Type B pancreatic cell (in vitro differentiated cells): ENCODE measurements at places on chromosomes 1 and 21. TPM values are rescaled to one million over a fixed set of nuclear protein-coding genes. Genes with fewer than 3 reads are reported as not detected.

GRCh38 chr1:19462781-19463503 lies 22.4 kb downstream of the CAPZB start:
- no peak for DNase-seq

DNA sequence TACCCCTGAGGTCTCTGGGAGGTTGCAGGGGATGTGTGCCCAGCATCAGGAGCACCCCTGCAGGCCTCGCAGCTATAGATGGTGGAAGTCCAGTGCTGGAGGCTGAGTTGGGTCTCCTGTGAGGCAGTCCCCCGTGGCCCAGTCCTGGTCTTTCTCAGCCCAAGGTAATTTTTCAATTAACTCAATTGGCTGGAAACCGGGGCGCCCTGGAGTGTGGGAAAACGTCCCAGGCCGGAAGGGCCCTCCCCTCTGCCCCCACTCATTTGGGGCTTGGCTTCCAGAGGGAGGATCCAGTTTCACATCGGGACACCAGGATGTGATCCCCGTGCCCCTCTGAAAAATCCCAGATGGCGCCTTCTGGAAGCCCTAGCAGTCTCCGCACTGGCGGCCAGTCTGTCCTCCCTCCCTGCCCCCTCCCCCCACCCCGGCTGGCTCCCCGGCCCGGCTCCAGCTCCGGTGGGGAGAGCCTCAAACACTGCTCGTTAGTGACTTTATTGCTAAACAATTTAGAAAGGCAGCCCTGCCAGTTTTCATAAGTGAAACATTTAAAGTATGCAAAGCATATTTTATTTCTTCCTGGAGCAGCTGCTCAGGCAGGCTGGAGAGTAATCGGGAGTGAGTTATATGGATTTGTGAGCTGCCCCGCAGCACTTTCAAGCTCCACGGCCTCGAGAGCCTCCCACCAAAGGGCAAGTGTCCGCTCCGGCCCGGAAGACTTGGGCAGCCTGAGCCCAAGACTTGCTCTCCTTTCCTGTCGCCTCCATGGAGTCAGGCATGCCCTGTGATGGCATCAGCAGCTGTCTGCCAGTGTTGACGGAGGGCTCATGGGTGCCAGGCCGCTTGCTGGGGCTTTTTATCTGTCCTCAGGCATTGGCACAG lies 208.2 kb upstream of the TMEM51 start:
- no peak for DNase-seq

DNA sequence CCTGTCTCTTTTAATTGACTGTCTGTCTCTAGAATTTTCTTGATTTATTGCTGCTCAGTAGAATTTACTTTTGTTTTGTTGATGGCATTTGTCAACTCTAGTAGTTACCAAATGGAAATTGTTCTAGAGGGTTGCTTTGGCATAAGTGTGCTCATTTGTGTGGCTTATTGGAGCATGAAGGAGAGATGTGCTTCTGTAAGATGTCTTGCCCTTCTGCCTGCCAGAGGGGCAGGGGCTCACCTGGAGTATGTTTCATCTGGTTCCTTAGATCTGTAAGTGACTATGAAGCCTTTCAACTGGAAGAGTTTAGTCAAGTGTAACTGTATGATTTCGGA lies 345.5 kb downstream of the DISC1 start:
- DNase-seq, result no peak

DNA sequence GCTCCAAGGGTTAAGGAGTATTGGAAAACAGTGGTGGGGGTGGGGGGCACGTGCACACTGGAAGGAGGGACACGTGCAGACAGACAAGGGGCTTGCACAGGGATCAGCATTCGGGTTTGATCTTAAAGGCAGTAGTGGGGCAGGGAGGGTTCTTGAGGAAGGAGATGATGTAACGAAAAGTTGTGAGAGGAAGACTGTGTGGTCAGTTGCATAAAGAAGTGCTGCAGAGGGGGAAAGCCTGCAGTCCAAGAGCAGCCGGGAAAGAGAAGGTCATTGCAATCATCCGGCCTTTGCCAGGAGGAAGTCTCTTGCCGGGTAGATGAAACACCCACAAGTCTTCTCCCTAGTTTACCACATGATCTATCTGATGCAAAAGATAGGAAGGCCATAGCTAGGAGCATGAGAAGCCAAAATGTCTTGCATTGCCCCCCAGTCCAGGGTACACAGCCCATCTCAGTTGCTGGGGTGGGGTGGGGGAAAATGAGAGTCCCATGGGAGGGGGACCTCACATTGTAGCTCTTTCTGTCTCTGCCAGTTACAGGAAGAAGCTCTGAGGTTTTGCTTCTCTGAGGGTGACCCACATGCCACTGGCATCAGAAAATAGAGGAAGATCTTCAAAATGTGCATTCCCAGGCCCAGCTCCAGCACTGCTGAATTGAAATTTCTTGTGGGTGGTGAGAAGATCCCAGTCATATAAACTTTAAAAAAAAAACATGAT lies 202.5 kb upstream of the RAB4A start:
- peak; percentile 51 for DNase-seq

GRCh38 chr1:166167572-166167925 lies 748 bp upstream of the FAM78B start:
- no peak for DNase-seq

GRCh38 chr1:198157847-198158725 lies 1.3 kb downstream of the NEK7 start:
- no peak for DNase-seq

GRCh38 chr1:201385299-201385891 lies 7.9 kb upstream of the TNNT2 start:
- no peak for DNase-seq

- no peak for DNase-seq
These were observed 26.5 kb downstream of the ACTA1 start for GRCh38 chr1:229407206-229408026.

GRCh38 chr1:82162486-82163420 lies 362.0 kb downstream of the ADGRL2 start:
- no peak for DNase-seq

DNA sequence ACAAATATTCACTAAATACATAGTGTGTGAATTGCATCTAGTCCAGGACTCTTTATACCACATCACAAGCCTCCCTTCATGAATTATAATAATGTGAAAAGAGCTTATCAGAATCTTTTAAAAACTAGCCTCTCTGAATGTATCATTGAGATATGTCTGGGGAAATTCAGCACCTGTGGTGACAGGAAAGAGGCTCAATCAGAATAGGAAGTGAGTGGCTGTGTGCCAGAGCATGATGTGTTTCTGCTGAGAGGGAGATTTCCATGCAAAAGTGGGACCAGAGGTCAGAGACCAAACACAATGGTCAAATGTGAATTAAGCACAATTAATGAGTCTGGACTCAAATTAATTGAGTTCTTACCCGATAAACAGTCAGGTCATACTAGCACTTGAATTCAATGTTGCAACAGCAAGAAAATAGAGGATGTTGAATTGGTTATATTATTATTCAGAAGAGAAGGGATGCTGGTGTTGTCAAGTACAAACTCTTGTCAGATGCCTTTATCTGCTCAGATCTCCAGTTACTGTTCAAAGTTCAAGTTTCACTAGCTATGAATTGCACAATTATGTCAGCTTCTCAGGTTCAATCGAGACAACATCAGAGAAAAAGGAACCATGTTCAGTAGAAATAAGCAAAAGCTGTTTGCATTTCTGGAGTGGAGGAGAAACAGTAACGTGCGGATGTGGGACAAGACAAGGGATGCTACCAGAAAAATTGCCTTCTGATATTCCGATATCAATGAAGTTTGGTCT lies 226.2 kb downstream of the ZNF326 start:
- DNase-seq, result no peak

DNA sequence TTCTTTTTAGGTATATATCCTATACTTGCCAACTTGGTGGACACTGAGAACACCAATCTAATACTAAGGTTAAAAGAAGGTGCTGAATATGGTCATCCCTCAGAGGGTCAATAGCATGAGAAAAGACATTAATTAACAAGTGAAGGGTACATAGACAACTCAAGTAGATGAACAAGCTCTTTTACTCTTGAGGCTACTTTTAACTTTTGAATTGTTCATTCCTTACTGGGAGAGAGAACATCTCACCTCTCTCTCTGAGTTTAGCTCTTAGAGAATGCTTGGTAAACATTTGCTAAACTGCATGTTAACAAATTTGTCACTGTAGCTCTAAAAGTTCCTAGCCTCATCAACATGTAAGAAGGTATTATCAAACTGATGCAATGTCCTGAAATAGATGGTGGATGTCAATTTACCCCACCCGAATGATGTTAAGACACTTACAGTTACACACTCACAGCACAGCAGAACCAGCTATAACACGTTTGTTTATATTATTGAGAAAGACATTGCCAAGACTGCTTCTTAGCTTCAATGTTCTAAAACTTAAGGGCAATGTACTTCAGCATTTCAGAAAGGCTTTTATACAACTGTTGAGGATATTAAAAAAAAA lies 35.9 kb downstream of the HEATR1 start:
- DNase-seq, result no peak

DNA sequence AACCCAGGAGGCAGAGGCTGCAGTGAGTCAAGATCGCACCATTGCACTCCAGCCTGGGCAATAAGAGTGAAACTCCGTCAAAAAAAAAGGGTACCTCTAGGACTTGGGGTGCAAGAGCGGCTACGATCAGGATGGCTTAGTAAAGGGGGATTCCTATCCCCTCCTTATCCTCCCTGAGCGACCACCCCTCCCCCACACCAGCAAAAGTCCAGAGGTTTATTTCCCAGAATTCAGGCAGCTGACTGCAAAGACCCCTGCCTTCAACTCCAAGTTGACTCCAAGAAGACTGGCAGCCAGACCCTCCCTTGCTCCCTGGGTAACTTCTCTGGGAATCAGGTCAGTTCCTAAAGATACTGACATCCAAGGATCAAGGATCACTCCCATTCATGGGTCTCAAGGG lies 12.4 kb upstream of the PRDM16 start:
- peak; percentile 53 for DNase-seq

The GMEB1 gene
- total RNA-seq, result 17.9 and 18.0 TPM in 2 replicates

The ANGPTL7 gene
- total RNA-seq, result 0.70 TPM in 1 of 2 replicates, not detected in the other

The AMPD1 gene
- not detected in 2 replicates for total RNA-seq

The LIN28A gene
- 3.1 and 26.2 TPM in 2 replicates for total RNA-seq

The ERICH3 gene
- 0.24 and 0.29 TPM in 2 replicates for total RNA-seq

The CTTNBP2NL gene
- total RNA-seq, result 47.9 and 77.4 TPM in 2 replicates

The OLFML2B gene
- total RNA-seq, result 11.9 and 35.0 TPM in 2 replicates

The OR2L13 gene
- not detected in 2 replicates for total RNA-seq

The VWA5B1 gene
- total RNA-seq, result 1.9 and 2.8 TPM in 2 replicates

The RCSD1 gene
- total RNA-seq, result 0.75 and 5.4 TPM in 2 replicates

The TBX19 gene
- 1.3 and 1.6 TPM in 2 replicates for total RNA-seq
